ENCODE measurements at places on chromosomes 6 and 20.
A peak's percentile ranks its signal among the peaks of the same experiment; 100 is the strongest.

GRCh38 chr6:149855040-149855654 lies 9.0 kb downstream of the LRP11 start:
- H3K27me3 ChIP-seq: no peaks in the 10 kb centered on the region
- no peak overlapping the region for H3K4me3 ChIP-seq
- H3K36me3 ChIP-seq: no peaks in the 10 kb centered on the region
- no peak overlapping the region for H3K27ac ChIP-seq

GRCh38 chr6:113365191-113365590 lies 492.0 kb upstream of the MARCKS start:
- H3K36me3 ChIP-seq: no peaks in the 10 kb centered on the region
- DNase-seq: no peak

- no peak overlapping the region for H3K27ac ChIP-seq
- H3K27me3 ChIP-seq: no peaks in the 10 kb centered on the region
- no peaks in the 10 kb centered on the region for H3K4me1 ChIP-seq
- H3K36me3 ChIP-seq: no peaks in the 10 kb centered on the region
- H3K4me3 ChIP-seq: no peak overlapping the region
- DNase-seq: no peak
These were observed 142.0 kb upstream of the PMEPA1 start for GRCh38 chr20:57851796-57852195.

GRCh38 chr6:154481521-154482013 lies 28.9 kb downstream of the CNKSR3 start:
- no peaks in the 10 kb centered on the region for H3K36me3 ChIP-seq
- H3K27ac ChIP-seq: no peak overlapping the region
- DNase-seq: no peak
- H3K4me3 ChIP-seq: no peak overlapping the region
- no peaks in the 10 kb centered on the region for H3K27me3 ChIP-seq
- H3K4me1 ChIP-seq: no peaks in the 10 kb centered on the region

GRCh38 chr20:9829835-9830234 lies 9.0 kb downstream of the PAK5 start:
- H3K36me3 ChIP-seq: no peaks in the 10 kb centered on the region
- H3K4me1 ChIP-seq: no peaks in the 10 kb centered on the region
- H3K27ac ChIP-seq: no peak overlapping the region
- no peaks in the 10 kb centered on the region for H3K27me3 ChIP-seq
- H3K4me3 ChIP-seq: no peak overlapping the region

- H3K27ac ChIP-seq: peak overlapping the region; percentile 88
- no peaks in the 10 kb centered on the region for H3K27me3 ChIP-seq
- H3K4me3 ChIP-seq: peak overlapping the region; percentile 49
- no peaks in the 10 kb centered on the region for H3K36me3 ChIP-seq
These were observed 546 bp upstream of the KLHL32 start for GRCh38 chr6:96923871-96924493.

DNA sequence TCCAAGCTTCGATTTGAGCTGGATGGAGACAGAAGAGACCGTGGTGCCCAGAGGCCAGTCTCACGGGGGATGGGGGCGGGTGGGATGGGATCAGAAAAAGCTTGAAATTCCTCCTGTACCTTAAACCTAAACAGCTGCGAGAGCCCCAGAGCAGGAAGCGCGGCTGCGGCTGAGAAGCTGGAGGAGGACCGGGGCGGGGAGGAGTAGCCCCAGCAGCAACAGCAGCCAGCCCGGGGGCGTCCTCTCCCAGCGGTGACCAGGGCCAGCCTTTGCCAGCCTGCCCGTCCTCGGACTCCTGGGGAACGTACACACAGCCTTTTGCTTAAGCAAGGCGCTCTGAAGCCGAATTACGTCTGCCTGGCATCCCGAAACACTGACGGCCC lies 17.4 kb upstream of the PRDM13 start:
- peaks cover 27% of the 10 kb centered on the region for H3K4me1 ChIP-seq
- H3K36me3 ChIP-seq: no peaks in the 10 kb centered on the region
- H3K27me3 ChIP-seq: peaks cover 40% of the 10 kb centered on the region
- DNase-seq: no peak
- H3K4me3 ChIP-seq: peak overlapping the region; percentile 71
- H3K27ac ChIP-seq: no peak overlapping the region

DNA sequence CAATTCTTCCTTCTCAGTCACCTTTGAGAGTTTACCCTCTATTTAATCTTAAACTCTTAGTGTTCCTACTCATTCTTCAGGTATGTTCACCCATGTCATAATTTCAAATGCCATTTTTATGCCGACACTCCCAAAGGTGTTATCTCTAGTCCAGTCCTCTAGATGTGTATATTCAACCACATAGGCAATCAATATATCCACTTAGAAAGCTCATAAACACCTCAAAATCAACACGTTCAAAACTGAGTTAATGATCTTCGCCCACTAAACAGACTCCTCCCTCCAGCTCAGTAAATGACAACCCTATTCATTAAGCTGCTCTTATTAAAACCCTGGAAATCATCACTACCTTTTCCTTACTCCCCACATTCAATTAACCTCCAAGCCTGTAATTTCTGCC lies 6.4 kb downstream of the OSTM1 start:
- no peak overlapping the region for H3K27ac ChIP-seq
- no peaks in the 10 kb centered on the region for H3K36me3 ChIP-seq
- H3K4me3 ChIP-seq: no peak overlapping the region
- DNase-seq: no peak
- no peaks in the 10 kb centered on the region for H3K27me3 ChIP-seq
- H3K4me1 ChIP-seq: peaks cover 13% of the 10 kb centered on the region

DNA sequence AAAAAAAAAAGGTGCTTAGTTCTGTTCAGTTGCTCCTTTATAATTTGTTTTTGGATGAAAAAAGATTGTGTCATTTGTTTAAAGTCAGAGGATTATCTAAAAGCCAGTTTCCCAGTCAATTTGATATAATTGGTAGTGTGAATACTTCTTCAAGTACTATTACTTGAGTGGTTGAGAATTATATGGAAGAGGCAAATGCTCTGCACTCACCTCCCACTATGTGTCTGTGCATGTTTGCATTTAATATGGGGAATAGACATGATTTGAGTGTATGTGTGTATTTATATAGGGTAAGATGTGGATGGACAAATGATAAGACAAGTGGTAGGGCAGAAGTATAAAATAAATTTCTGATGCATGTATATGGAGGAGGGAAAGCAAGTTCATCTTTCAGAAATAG lies 15.8 kb downstream of the GJA1 start:
- H3K4me3 ChIP-seq: no peak overlapping the region
- no peaks in the 10 kb centered on the region for H3K4me1 ChIP-seq
- H3K27me3 ChIP-seq: no peaks in the 10 kb centered on the region
- no peaks in the 10 kb centered on the region for H3K36me3 ChIP-seq

DNA sequence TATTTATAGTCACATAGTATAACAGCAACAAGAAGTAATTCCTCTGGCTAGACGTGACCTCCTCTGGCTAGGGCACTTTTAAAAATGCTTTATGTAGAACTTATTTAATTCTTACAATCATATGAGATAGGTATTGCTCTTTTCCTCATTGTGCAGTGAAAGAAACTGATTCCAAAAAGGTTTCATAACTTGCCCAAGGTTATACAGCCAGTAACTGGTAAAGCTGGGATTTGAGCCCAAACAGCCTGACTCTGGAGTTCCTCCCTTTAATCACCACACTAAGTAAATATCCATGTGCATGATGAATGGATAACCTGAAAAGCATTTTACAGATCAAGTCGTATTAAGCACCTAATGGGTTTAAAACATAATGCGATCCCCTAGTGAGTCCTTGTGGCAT lies 214.6 kb downstream of the PRL start:
- no peaks in the 10 kb centered on the region for H3K4me1 ChIP-seq
- no peaks in the 10 kb centered on the region for H3K36me3 ChIP-seq
- no peak for DNase-seq
- no peaks in the 10 kb centered on the region for H3K27me3 ChIP-seq

DNA sequence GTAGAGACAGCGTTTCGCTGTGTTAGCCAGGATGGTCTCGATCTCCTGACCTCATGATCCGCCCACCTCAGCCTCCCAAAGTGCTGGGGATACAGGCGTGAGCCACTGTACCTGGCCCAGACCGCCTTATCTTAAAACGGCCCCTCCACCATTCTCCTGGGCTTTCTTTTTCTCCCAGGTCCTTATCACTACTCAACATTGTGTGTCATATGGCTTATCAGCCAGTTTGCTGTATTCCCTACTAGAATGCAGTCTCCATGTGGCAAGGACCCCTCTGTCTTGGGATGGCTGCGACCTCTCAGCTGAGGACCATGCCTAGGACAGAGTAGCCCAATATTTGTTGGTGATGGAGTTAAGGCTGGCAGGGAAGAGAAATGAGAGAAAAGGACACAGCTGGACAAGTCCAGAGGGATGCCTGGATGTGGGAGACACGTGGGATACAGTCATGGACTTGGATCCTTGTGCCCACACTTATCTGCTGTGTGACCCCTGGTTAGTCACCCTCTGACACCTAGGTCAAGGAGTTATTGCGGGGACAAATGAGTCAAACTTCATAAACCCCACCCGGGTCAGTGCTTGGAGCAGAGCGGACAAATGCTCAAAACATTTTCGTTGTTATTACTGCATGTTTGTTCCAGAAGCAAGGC lies 24.0 kb downstream of the ADA start:
- H3K27ac ChIP-seq: no peak overlapping the region
- no peak overlapping the region for H3K4me3 ChIP-seq
- H3K36me3 ChIP-seq: peaks cover 53% of the 10 kb centered on the region
- no peak for DNase-seq
- no peaks in the 10 kb centered on the region for H3K4me1 ChIP-seq
- no peaks in the 10 kb centered on the region for H3K27me3 ChIP-seq

GRCh38 chr20:35621560-35621946 lies 5.9 kb downstream of the SPAG4 start:
- peaks cover 15% of the 10 kb centered on the region for H3K36me3 ChIP-seq
- DNase-seq: no peak
- no peak overlapping the region for H3K27ac ChIP-seq
- no peaks in the 10 kb centered on the region for H3K27me3 ChIP-seq
- H3K4me3 ChIP-seq: no peak overlapping the region
- H3K4me1 ChIP-seq: peaks cover 30% of the 10 kb centered on the region

- no peak for DNase-seq
- no peaks in the 10 kb centered on the region for H3K36me3 ChIP-seq
- no peaks in the 10 kb centered on the region for H3K4me1 ChIP-seq
- H3K4me3 ChIP-seq: no peak overlapping the region
These were observed 431.4 kb upstream of the RUNX2 start for GRCh38 chr6:44896701-44897100.

DNA sequence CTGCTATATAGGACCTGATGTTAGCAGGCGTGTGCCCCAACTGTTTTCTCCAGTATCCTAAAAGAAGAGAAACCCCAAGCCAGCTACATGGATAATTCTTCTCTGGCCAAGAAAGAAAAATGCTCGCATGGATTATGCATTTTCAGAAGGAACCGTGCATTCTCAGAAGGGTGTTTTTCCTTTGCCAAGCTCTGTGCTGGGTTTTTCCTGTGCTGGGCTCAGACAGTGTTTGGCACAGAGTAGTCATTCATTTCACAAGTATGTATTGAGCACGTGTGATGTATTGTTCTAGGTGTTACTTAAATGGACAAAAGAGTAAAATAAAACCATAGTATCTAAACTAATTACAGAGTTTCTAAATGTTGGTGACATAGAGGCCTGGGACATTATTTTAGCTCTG lies 62.7 kb upstream of the ZNF133 start:
- no peaks in the 10 kb centered on the region for H3K27me3 ChIP-seq
- H3K4me3 ChIP-seq: no peak overlapping the region
- no peak for DNase-seq
- H3K4me1 ChIP-seq: no peaks in the 10 kb centered on the region
- no peak overlapping the region for H3K27ac ChIP-seq
- no peaks in the 10 kb centered on the region for H3K36me3 ChIP-seq

- H3K27ac ChIP-seq: no peak overlapping the region
- H3K4me3 ChIP-seq: no peak overlapping the region
- H3K27me3 ChIP-seq: no peaks in the 10 kb centered on the region
- no peaks in the 10 kb centered on the region for H3K4me1 ChIP-seq
- no peak for DNase-seq
- H3K36me3 ChIP-seq: no peaks in the 10 kb centered on the region
These were observed 517.0 kb downstream of the LMBRD1 start for GRCh38 chr6:69279805-69280204.

DNA sequence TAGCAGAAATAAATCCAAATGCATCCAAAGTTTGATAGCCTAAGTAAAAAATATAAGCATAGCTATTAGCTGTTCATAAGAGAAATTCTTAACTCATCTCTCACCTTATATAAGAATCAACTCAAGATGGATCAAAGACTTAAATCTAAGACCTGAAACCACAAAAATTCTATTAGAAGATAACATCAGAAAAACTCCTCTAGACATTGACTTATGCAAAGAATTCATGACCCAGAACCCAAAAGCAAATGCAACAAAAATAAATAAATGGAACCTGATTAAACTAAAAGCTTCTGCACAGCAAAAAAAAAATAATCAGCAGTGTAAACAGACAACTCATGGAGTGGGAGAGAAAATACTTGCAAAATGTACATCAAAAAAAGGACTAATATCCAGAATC lies 184.3 kb downstream of the TFAP2A start:
- H3K4me3 ChIP-seq: no peak overlapping the region
- no peak for DNase-seq
- H3K27ac ChIP-seq: no peak overlapping the region
- H3K36me3 ChIP-seq: no peaks in the 10 kb centered on the region

DNA sequence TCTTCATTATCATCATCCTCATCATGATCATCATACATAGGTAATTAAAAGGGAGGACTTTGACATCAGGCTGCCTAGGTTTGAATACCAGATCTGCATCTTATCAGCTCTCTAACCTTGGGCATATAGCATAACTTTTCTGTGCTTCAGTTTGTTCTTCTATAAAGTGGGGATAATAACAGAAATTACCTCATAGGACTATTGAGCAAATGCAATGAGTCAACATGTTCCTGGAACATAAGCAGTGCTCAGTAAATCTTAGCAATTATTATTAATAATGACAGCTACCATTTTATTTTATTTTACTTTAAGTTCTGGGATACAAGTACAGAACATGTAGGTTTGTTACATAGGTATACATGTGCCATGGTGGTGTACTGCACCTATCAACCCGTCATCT lies 7.2 kb downstream of the C20orf202 start:
- no peak overlapping the region for H3K4me3 ChIP-seq
- DNase-seq: no peak
- no peaks in the 10 kb centered on the region for H3K36me3 ChIP-seq

DNA sequence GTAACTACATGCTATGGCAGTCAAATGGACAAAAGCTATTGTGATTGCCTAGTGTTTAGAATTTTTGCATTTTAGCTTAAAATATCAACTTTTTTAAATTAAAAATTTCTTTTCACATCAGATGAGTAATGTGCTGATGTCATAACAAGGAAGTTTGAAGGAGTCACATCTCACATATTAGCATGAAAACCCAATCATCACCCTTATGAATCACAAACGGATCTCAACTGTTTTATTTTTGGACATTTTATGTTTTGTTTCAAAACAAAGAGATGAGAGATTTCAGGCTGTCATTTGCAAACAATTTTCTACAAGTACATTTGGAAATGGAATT lies 53.6 kb upstream of the TRERF1 start:
- no peaks in the 10 kb centered on the region for H3K4me1 ChIP-seq
- no peak overlapping the region for H3K27ac ChIP-seq
- H3K4me3 ChIP-seq: no peak overlapping the region
- H3K27me3 ChIP-seq: no peaks in the 10 kb centered on the region
- no peak for DNase-seq

GRCh38 chr6:138966870-138967269 lies 21.2 kb downstream of the REPS1 start:
- H3K4me1 ChIP-seq: no peaks in the 10 kb centered on the region
- DNase-seq: no peak
- no peak overlapping the region for H3K4me3 ChIP-seq
- H3K27me3 ChIP-seq: no peaks in the 10 kb centered on the region

Data from effector memory CD4-positive, alpha-beta T cell (primary cell).